ENCODE measurements at places on chromosomes 6 and 20.

- no peak for DNase-seq
Observed at GRCh38 chr20:25148181-25148981, 47.1 kb upstream of the ENTPD6 start.

DNA sequence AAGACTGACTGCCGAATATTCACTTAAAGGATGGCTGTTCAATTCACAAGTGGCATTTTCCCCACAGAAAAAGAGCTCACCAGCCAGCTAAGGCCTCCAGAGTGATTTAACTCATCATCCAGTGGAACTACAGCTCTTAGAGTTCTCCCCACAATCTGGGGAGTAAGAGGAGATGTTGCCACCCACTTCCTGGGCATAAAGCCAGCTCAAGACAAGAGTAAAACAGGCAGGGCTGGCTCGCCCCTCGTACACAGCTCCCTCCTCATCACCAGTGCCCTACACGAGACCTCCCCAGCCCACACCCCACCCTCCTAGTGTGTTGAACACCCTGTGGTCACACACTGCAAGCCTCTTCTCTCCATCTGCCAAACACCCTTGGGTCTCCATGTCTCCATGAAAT, 47.2 kb upstream of the IPCEF1 start:
- no peak for DNase-seq

DNA sequence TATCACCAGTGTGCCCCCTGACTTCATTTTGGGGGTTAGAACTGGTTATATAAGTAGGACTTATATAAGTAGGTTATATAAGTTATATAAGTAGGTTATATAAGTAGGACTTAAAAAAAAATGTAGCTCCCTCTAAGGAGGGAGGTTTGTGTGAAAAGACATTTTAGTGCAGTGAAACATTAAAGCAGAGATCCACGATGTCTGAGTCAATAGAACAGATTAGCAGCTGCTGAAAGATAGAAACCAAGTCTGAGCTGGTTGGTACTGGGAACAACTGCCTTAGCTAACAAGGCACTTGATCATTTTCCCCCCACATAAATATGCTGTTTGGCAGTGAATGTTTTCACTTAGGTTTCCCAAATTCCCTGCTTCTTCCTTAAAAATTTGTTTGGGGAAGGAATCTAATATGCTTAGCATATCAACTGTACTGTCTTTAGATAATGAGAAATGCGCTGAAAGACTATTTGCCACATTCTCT, 2.1 kb upstream of the RPS12 start:
- DNase-seq = no peak

GRCh38 chr6:159978291-159979135, 9.6 kb downstream of the IGF2R start:
- DNase-seq = no peak

- DNase-seq = no peak
Observed at GRCh38 chr6:7137335-7138045, 29.7 kb downstream of the RREB1 start.

- DNase-seq = no peak
Observed at GRCh38 chr6:43636308-43636659, 644 bp downstream of the MAD2L1BP start.

GRCh38 chr6:143268439-143268838, 182.1 kb downstream of the ADAT2 start:
- DNase-seq = no peak

GRCh38 chr6:68572525-68572924, 62.6 kb upstream of the ADGRB3 start:
- DNase-seq = peak; percentile 1

DNA sequence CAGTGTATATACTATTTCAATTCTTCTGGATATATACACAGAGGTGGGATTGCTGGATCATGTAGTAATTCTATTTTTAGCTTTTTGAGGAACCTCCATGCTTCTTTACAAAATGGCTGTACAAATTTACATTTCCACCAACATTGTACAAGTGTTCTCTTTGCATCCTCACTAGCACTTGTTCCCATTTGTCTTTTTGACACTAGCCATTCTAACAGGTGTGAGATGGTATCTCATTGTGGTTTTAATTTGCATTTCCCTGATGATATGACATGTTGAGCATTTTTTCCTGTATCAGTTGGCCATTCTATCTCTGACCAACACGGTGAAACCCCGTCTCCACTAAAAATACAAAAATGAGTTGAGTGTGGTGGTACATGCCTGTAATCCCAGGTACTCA, 68.1 kb upstream of the PMEPA1 start:
- DNase-seq = no peak

DNA sequence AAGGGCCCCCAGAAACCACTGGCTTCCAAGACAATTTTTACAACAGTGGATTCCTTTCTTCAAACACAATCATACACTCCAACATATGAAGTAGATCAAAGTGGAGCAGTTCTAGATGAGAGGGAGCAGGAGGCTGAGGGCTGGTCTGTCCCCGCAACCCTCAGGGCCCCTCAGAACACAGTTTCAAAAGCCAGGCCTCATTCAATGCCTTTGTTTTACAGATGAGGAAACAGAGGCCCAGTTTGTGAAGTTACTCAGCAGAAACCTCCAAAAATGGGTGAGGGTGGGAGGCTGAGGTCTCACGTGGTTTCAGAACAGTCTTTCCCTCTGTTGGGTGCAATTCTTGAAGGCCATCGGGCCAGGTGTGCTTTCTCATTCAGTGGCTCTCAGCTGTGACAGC, 134.9 kb downstream of the SCML4 start:
- DNase-seq = no peak

GRCh38 chr6:101517632-101518031, 124.1 kb downstream of the GRIK2 start:
- DNase-seq = no peak
